ENCODE measurements at places on chromosomes 4 and X.

DNA sequence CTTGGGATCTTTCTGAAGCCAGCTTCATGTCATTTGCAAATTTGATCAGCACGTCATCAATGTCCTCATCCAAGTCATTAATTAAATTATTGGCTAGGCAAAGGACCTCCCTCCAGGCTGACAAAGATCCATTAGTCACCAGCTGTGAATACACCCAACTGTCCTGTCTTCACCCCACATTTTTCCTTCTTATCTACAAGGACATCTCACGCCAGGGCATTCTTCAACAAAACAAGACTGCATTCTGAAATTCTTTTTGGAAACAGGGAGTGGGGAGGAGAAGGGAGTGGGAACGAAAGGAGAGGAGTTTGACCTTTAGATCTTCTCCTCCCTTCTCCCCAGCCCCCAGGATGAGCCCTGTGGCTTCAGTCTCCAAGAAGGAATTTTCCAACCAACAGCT lies 32.7 kb downstream of the NLGN3 start:
- DNase-seq: no peak

DNA sequence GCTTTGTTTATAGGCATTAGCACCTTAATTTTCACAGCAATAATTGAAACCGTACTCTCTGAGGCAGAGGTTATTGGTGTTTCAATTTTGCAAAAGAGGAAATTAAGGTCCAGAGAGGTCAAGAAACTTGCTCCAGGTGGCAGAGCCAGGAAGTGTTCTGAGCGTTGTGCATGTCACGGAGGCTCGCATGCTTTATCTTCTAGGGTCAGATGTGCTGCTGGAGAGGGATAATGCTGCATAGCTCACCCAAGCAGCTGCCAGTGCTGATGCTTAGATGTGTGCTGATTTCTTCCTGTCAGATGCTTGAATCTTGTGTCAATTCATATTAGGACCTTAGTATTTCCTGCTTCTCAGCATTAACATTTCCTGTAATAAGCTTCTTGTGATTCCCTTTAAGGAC lies 13.0 kb upstream of the FGF5 start:
- DNase-seq: no peak

- DNase-seq: no peak
These were observed 842.6 kb downstream of the TECRL start for GRCh38 chr4:63566658-63567057.

GRCh38 chr4:6449746-6450369 lies 22.6 kb downstream of the PPP2R2C start:
- DNase-seq: no peak

- DNase-seq: no peak
These were observed 19.8 kb downstream of the CENPVL3 start for GRCh38 chrX:51598899-51599298.

- no peak for DNase-seq
These were observed 136.0 kb downstream of the GABRB1 start for GRCh38 chr4:47167081-47168035.

DNA sequence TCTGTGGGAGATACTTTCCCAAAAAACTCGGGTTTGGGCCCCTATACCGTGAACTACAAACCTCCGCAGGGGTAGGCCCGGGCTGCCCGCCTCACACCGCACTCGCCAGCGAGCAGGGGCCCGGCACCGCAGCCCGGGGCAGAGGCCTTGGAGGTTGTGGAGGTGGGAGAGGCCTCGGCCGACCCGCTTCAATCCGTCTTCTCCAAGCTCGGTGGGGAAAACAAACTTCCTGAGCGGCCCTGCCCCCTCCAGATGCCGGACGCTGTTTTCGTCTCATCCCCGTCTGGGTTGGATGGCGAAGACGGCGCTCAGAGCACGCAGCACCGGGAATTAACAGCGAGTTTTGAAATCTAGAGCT lies 442 bp upstream of the MCUB start:
- no peak for DNase-seq

GRCh38 chr4:15592799-15593198 lies 62.4 kb downstream of the FBXL5 start:
- DNase-seq: no peak

- no peak for DNase-seq
These were observed 64.4 kb downstream of the RPS3A start for GRCh38 chr4:151163855-151164254.

GRCh38 chrX:125203365-125203736 lies 116.3 kb upstream of the TEX13C start:
- no peak for DNase-seq

DNA sequence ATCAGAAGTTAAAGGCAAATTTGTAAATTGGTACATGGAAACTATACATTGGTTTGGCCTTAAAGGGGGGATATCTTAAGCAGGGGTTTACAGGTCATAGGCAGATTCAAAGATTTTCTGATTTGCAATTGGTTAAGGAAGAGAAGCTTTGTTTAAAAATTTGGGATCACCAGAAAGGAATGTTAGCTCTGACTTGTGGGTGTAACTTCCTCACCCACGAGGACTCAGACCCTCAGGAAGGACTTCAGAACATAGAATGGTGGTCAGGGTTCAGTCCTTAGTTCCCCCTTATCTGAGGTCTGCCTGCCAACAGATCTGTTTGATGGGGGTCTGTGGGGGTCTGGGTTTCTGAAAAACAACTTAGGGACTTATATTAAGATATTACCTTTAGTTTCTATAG lies 427.4 kb upstream of the DIPK2B start:
- DNase-seq: no peak

DNA sequence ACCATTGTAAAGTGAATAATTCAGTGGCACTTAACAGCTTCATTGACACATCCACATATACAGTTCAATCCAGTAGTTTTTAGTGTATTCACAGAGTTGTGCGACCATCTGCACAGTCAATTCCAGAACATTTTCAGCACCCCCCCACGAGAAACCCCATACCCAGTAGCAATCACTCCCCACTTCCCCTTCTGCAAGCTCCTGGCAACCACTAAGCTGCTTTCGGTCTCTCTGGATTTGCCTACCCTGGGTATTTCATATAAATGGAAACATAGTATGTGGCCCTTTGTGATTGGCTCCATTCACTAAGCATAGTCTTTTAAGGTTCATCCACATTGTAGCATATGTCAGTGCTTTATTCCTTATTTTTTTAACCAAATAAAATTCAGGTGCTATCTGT lies 10.0 kb downstream of the MSL3 start:
- DNase-seq: no peak

GRCh38 chrX:16999275-16999674 lies 52.8 kb downstream of the REPS2 start:
- no peak for DNase-seq

DNA sequence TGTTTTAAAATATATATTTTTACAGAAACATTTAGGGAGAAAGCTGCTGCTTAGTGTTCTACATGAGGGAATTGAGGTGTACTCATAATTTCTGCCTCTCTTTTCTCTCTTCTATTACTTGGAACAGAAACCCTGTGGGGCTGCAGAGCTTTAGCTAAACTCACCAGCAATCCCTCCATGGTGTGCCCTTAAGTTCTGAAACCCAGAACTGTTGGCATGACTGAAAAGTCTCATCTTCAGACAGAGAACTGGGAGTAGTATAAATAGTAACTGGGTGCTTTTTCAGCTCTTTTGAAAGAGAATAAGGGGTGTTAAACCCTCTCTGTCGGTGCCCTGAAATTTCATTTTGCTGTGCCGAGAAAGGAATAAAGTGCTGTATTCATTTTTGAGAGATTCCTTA lies 294.9 kb upstream of the BOD1L1 start:
- no peak for DNase-seq

GRCh38 chr4:77044461-77045150 lies 31.2 kb downstream of the CCNI start:
- DNase-seq: no peak

- no peak for DNase-seq
These were observed 78.2 kb downstream of the SH3BGRL start for GRCh38 chrX:81280148-81280547.

DNA sequence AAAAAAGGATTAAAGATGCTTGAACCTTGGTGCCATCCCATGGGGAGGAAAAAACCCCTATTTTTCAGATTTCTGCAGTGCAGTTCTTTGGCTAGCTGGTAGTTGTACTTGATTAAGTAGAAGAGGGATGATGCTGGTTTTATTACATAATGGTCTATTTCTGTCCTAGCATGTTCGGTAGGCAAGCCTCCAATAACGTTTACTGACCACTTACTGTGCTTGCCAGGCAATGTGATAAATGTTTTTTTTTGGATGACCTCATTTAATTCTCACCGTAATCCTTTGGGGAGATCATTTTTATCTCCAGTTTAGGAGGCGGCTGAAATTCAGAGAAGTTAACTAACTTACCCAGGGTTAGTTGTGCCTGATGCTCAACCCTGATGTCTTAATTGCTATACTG lies 92.1 kb upstream of the RPA4 start:
- no peak for DNase-seq

GRCh38 chr4:3332498-3332897 lies 39.7 kb downstream of the RGS12 start:
- DNase-seq: no peak

DNA sequence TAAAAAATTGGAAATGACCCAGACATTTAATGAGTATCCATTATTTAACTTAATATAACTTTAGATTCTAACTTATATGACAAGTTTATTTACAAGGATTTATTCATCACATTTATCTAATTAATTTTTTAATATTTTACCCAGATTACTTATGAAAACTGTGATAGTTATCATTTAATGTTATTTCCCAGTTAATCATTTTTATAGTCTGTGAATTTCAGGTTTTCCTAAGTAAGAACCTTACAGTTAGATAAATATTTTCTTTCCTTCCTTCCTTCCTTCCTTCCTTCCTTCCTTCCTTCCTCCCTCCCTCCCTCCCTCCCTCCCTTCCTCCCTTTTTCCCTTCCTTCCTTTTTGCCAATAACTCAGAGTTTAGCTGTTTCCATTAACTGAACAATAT lies 14.8 kb upstream of the FHDC1 start:
- DNase-seq: no peak

DNA sequence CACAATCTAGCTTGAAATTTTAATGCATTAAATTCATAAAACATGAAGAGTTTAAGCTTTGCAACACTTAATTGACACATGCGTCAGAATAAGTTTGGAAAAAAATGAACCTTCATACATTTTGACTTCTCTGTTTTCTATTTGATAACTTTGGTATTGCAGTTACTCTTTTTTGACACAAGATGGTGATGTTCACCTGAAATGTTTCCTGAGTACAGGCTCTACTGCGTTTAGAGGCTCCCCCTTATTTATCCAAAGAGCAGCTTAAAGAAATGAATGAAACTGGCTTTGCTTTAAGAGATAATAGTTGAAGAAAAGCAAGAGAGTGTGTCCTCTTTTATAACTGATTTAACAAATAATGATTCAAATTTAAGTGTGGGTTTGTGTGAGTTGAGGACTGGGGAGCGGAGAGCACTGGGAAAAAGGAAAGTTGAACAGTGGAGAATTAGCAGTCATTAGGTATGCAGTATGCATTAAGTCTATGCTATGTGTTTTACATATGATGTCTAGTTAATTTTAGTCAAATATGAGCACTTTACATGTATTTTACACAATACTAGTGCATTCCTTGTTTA lies 180.6 kb upstream of the NUDT6 start:
- no peak for DNase-seq

- DNase-seq: no peak
These were observed 414.1 kb downstream of the CENPC start for GRCh38 chr4:67131224-67131623.
